ENCODE measurements at places on chromosomes 1 and 21.

DNA sequence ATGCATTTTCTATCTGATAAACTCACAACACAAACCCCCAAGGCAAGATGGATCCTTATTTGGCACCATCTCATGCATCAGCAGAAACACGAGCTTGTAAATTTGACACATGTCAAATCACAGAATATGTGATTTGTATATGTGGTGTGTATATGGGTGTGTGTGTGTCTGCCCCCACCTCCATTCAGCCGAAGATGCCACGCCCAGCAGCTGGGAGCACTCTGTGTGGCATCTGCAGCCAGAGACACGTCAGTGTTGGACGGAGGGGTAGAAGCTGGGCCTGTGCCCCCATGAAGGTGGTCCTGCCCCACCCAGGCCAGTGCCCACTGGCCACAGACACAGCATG lies 108.4 kb downstream of the CAPN8 start:
- DNase-seq = no peak

DNA sequence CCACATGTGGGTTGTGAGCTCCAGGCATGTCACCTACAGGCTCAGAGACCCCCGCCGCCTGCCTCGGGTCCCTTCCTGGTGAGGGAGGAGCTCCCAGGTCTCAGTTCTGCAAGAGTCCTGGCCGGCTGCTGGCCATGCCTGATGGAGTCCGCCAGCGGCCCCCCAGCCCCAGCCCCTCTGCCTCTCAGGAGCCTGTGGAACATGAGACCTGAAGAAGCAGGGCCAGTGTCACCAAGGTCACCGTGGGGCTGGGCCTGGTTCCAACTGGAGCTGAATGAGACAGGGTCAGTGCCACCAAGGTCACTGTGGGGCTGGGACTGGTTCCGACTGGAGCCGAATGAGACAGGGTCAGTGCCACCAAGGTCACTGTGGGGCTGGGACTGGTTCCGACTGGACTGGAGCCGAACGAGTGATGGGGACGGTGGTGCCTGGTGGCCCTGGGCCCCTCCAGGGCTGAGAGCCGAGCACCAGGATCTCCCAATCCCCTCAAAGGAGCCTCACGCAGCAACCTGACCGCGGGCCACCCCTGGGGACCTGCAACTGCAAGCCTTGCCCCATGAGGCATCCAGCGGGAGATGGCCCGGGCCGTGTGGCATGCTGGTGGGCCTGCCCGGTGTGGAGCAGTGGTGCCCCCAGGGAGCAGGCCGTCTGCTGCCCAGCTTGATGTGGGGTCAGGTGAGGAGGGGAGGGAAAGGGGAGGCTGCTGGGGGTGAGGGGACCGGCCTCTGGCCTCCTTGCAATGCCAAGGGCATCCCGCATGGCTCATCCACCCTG lies 14.5 kb upstream of the PTTG1IP start:
- DNase-seq = no peak

DNA sequence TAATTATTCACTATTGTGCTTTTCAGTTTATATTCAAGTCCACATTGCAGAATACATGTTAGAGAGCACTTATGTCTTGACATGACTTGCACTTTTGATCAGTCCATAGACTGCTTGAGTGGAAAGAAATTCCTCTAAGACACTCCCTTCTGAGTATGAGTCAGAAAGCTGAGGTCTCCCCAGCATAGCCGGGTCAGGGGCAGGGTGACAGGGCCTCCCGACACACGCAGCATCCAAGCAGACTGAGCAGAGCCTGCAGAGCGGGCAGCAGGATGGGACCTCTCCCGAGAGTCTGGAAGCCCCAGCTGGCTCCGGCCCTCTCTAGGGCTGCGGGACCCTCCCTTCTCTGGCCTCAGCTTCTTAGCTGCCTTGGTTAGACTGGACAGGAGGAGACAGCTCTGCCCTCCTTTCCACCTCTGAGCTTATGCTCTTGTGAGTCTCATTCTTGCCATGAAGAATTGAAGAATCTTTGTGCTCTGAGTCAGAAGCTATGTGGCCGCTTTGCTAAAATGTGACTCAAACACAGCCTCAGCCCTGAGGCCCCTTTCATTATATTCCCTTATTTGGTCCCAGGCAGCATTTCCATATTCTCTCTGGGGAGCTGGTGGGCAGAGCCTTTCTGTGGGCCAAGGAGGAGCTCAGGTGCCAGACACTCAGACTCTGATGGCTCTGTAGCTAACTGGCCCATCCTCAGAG lies 11.2 kb upstream of the CAPN2 start:
- DNase-seq = no peak

- DNase-seq = no peak
Observed at GRCh38 chr1:14037101-14037847, 337.3 kb downstream of the PRDM2 start.

GRCh38 chr1:155245163-155245524 lies 10.1 kb downstream of the ENTREP3 start:
- DNase-seq = no peak

- no peak for DNase-seq
Observed at GRCh38 chr1:172112576-172112975, 271.3 kb downstream of the DNM3 start.

- DNase-seq = no peak
Observed at GRCh38 chr1:67889953-67890567, 56.8 kb upstream of the GNG12 start.

DNA sequence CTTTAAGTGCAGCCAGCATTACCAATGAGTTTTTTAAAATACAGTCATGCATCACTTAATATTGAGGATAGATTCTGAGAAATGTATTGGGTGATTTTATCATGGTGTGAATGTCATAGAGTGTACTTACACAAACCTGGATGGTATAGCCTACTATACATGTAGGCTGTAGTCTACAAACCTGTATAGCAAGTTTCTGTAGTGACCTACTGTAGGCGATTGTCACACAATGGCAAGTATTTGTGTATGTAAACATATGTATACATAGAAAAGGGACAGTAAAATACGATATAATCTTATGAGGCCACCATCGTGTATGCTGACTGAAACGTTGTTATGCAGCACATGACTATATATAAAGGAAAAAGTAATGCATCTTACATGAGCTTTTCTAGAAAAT lies 48.2 kb downstream of the RPE65 start:
- no peak for DNase-seq

DNA sequence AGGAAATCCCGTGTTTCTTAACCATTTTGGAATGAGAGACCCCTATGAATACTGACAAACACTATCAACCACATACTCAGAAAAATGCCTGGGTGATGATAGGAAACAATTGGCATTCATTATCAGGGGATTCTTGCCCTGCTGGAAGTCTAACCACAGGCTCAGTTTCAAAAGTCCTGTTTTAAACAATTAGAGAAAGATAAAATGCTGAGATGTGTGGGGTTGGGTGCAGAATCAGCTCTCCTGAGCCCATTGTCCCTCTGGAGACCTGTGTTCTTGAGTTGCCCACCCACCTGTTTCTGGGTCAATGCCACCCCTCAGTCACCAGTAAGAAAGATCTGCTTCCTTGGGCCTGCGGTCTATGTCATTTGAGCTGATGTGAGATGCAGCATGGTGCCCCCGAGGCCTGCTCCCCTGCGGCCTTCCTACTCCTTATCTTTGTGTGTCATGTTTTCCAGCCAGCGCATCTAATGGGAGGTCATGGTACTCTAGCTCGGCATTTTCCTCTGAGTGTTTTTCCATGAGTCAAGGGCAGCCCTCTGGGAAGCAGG lies 130.3 kb upstream of the PLXNA2 start:
- DNase-seq = no peak

DNA sequence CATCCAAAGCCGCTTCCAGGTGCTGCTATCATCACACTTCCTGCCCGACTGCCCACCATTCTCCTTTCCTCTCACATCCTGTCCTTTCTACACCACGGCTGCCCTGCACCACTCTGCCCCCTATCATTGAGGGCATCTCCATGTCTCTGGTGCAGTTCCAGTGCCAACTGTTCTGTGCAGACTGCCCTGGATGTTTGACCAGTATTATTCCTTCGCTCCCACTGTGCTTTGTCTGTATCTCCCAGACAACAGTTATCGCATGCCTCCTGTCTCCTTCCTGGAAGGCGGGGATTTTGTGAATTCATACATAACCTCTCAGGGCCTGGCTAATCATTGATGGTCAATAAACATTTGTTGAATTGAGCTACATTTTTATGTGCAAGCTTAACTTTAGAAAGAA lies 63.6 kb upstream of the GNG12 start:
- no peak for DNase-seq

DNA sequence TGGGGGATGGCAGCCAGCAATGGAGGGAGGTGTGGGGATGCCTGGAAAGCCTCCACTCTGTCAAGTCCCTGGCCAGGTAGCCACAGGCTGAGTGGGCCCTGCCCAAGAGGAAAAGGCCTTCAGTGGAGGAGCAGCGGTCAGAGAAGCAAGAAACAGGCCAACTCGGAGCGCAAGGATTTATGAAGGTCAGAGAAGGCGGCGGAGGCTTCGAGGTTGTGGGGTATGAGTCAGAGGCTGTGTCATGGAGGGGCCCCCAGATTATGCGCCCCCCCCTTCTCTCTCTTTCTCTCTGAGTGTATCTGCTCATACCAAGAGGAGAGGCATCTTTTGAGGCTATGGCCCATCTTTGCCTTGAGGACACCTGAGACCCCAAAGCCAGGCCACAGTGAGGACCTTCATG lies 99.5 kb downstream of the CASZ1 start:
- DNase-seq = no peak

DNA sequence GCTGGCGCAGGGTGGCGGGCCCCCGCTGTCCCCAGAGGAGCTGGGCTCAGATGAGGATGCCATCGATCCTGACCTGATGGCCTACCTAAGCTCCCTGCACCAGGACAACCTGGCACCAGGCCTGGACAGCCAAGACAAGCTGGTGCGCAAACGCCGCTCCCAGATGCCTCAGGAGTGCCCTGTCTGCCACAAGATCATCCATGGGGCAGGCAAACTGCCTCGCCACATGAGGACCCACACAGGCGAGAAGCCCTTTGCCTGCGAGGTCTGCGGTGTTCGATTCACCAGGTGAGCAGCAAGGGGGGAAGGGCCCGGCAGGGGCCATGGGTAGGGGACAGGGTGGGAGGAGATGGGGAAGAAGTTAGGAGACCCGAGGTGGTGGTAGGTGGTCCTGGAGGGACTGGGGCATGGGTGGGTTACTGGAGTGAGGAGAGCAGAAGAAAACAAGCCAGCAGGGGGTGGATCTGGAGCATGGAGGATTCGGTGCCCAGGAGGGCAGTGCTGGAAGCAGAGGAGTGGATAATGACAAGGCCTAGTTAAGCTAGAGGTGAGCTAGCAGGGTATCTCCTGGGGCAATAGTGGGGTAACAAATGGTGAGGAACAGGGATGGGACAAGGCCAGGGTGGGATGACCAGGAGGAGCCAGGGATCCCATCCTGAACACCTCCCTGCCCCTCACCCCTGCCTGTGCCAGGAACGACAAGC lies 13.1 kb downstream of the ZBTB7B start:
- DNase-seq = no peak

GRCh38 chr1:53348486-53349368 lies 20.9 kb upstream of the LRP8 start:
- no peak for DNase-seq

DNA sequence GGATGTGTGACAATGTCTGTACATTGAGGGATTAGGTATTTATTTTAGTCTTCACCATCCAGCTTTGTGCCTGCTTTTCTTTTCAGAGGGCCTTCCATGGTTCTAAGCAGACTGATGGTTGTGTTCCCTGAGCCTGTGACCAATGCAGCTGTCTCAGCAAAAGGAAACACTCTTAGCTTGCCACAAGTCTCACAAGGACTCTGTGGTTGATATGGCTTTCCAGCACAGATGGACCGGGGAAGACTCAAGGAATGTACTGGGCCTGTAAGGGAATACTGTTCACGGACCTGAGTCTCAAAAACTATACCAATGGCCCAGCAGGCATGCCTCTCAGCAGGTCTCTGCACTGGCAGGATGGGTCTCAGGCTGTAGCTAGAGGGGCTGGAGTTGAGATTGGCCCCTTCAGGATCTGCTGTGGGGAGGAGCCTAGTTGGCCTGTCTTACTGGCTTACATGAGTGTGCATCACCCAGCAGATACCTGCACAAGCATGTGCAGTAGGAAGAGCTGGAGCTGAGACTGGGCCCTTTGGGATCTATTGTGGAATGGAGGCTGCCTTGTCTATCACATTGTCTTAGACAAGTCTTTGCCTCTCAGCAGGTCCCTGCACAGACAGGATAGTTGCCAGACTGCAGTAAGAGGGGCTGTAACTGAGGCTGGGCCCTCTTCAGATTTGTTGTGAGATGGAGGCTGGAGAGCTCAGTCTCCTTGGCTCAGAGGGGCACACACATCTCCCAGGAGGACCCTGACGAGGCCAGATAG lies 52.0 kb upstream of the PDC start:
- no peak for DNase-seq

DNA sequence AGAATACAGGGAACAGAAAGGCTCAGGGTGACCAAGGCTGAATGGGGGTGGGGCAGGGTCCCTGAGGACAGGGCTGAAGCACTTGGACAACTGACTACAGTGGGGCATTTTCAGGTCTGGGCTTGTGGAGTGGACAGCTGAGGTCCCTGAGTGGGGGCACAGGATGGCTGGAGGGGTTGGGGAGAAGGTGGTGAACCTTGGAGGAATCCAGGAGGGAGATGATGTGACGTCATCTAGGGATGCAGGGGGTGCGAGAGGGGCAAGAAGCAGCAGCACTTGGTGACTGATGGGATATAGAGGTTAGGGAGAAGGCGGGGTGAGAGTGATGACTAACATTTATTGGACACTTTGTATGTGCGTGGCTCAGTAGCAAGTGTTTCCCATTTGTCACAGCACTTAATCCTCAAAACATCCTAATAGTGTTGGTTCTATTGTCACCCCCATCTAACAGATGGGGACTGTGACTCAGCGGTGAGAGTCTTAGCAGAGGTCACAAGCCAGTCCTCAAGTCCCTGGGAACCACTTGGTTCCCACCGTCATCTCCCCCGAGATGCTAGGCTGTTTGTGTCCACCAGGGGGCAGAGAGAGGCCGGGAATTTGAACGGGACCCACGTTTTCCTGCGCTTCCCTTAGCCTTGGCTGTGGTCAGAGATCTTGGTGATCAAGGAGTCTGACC lies 27.9 kb upstream of the BMP8B start:
- DNase-seq = peak; percentile 3

DNA sequence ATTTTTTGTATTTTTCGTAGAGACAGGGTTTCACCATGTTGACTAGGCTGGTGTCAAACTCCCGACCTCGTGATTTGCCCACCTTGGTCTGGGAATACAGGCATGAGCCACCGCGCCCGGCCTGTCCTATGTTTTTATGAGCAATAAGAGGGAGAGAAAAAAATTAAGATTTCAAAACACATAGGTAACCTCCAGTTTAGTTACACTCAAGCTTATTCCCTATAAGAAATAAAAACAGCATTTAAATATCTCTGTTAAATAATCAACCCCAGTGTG lies 7.1 kb downstream of the RSBN1 start:
- no peak for DNase-seq

DNA sequence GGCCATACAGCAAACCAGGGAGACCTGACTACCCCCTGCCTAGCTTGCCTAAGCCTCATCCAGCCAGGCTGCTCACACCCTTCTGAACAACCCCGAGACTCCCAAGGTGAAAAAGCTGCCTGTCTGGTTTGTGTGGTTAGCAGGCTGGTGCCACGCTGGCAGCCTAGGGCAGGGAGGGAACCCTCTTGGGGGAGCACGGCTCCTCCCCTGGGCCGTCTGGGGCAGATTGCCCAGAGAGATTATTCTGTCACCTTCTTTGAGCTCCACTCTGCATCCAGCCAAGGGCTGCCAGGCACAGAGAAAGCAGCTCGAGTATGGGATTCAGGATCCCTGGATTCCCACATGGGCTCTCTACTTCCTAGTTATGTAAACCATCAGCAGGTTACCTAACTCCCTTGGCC lies 27.5 kb upstream of the TCEA3 start:
- no peak for DNase-seq

GRCh38 chr1:39525366-39526165 lies 34.1 kb downstream of the BMP8A start:
- DNase-seq = no peak

- peak; percentile 66 for DNase-seq
Observed at GRCh38 chr1:206507284-206508129, at the start of gene RASSF5. Gene RASSF5 (plus strand): TSS chr1:206507531. CDS start chr1:206507603, 72 bp downstream.

Measured in stimulated activated CD4-positive, alpha-beta T cell treated with anti-CD3 and anti-CD28 coated beads, Interleukin-1b, Interleukin-23, amount 100 ng/mL, for 24 hours (primary cell).